ENCODE measurements at places on chromosomes 16 and 17.
A peak's percentile ranks its signal among the peaks of the same experiment; 100 is the strongest.

DNA sequence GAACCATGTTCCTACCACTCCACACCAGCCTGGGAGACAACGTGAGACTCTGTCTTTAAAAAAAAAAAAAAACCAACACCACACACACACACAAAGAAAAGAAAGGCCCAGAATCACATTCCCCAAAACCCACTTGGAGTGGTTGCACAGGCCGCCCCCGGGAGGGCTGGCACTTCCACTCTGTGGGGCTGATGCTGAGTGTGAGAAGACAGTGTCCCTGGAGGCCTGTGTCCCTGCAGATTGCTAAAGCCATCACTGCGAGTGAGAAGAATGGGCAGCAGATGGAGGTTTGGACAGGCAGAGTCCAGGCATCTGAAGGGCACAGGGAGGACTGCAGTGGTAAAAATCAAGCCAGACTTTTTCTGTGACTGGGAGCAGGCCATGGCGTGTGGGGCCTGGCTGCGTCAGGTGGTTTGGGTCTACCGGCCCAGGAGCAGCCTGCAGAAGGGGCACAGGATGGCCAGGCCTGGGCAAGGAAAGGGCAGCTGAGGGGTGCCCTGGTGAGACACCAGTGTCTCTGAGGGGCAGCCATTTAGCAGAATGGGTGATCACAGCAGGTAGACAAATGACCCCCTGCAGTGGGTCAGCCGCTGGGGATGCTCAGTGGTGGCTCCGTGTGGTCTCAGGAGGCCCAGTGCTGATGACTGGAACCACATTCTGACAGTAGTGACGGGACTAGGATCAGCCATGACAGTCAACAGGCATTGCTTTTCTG, 13.1 kb downstream of the CTRB2 start:
- DNase-seq: no peak

DNA sequence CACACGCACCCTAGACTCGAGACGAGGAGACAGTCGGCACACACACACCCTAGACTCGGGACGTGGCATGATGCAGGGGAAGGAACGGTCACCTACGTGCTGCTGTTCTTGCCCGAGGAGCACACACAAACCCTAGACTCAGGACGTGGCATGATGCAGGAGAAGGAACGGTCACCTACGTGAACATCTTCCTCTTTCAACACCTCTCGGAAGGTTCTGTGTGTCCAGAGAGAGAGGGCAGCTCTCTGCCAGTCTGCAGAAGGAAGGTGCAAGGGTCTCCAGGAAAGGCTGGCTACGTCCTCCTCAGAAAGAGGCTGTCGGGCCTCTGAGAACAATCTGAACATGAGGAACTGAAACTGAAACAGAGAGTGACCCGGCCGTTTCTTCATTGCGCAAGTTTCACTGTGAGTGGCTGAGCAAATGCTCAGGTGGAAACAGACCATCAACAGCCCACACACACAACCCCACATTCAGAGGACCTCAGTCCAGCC, 43.4 kb downstream of the ZNF276 start:
- no peak for DNase-seq

GRCh38 chr17:78525511-78526160, 51.6 kb downstream of the DNAH17 start:
- no peak for DNase-seq

DNA sequence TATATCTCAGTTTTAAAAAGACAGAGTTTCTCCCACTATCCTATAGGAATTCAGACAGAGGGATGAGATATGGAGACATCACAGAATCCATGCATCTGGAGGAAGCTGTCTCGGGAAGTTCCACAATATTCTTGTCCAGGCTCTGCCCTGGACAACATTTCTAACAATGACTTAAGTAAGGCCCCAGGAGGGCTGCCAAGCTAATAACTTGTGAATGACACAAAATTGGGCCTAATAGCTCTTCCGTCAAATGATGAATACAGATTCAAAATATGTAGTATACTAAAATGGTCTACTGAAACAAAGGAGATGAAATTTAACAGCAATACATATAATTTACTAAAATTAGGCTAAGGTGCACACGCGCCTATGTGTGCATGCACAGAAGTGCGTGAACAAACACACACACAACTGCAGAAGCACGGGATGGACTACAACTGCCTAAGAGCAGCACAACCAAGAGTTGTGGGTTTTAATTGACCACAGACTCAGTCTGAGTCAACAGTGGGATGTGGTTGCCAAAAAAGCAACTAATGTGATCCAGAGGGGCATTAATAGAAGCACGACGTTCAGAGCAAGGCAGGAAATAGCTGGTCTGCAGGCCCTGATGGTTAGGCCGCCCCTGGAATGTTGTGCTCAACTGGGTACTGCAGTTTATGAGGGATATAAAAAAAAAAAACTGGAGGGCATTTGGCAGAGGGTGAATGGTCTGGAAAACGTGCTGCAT, 26.3 kb upstream of the HS3ST2 start:
- DNase-seq: no peak

DNA sequence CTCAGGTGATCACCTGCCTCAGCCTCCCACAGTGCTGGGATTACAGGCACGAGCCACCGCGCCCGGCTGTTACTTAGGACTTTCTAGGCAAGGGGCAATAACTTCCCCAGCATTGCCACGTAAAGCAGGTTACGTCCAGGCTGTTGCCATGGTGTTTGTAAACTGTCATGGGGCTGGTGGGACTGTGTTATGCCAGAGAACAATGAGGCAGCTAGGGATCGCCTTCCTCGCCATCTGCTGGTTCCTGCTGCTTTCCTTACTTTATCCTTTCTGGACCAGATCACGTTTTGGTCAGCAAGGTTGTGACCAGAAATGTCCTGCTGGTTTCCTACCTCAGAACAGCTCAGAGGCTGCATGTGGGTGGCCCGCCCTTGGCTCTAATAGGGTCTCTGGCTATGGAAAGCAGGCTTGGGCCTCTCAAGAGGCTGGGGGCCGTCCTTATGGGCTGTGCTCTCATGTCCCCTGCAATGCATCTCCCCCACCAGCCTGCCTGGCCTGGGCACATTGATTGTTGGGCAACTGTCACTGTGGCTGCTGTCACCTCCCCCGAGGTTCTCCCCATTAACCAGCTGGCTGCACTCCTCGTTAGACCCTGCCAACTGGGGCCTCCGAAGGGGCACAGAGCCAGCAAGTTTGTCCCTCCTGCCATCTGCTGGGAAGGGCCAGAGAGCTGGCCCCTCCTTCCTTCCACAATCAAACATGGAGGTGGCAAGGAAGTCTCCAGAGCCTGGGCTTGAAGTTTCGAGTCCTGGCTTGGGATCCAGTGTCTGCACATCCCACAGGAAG, 28.2 kb upstream of the ZC3H18 start:
- DNase-seq: no peak

DNA sequence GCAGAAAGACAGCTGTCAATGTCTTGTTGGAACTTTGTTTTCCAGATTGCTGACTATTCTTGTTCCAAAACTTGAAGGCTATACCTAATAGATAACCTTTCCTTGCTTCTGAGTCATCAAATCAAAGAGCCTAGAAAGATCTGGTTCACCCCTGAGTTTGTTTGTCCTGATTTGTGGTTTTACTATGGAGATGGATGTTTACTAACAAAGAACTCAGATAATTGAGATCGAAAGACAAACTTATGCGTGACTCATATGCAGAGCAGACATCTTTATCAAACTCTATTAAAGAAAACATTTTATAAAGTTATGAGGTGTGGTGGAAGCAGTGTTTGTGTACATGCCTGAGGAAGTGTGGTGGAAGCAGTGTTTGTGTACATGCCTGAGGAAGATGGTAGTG, 311.1 kb upstream of the TBX2 start:
- DNase-seq: no peak

- no peak for DNase-seq
Observed at GRCh38 chr17:48818361-48818841, 1.4 kb upstream of the TTLL6 start.

DNA sequence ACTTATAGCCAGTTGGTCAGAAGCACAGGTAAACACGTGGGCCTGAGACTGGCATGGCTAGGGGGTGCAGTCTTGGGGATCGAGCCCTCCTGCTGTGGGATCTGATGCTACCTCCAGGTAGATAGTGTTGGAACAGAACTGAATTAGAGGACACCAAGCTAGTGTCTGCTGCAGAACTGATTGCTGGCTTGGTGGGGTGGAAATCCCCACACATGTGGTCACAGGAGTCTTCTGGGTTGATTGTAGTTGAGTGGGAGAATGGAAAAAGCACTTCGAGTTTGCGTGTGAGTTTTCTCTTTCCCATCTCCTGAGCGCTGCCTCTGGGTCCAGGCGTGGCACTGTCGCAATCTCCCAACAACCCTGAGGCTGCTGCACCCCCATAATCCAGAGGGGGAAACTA, 8.0 kb upstream of the SPATA32 start:
- DNase-seq: no peak

- DNase-seq: no peak
Observed at GRCh38 chr16:81574168-81574567, 129.6 kb downstream of the CMIP start.

GRCh38 chr17:18990331-18990730, 14.2 kb downstream of the FAM83G start:
- DNase-seq: no peak

GRCh38 chr16:5865236-5865635, 767.6 kb upstream of the EEF2KMT start:
- DNase-seq: no peak

DNA sequence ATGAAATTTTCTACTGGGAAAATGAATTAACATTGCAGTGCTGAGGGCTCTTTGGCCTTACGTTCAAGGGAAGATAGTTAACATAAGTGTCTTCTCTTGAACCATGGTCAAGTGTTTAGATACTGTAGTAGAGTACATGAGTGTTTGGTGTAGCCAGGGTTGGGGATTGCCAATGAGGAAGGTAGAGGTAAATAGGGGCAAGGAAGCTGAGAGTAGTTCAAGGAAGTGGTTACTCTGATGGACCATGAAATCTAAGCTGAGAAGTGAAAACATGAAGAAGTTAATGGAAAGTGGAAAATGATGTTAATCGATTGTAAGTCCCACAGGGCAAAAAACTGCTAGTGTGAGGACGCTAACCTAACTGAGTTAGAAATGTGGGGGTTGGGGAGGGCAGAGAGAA, 249.6 kb upstream of the AXIN2 start:
- no peak for DNase-seq

GRCh38 chr17:44346064-44346844, 1.2 kb downstream of the GRN start:
- no peak for DNase-seq

- no peak for DNase-seq
Observed at GRCh38 chr17:13885953-13886889, 183.1 kb upstream of the COX10 start.

DNA sequence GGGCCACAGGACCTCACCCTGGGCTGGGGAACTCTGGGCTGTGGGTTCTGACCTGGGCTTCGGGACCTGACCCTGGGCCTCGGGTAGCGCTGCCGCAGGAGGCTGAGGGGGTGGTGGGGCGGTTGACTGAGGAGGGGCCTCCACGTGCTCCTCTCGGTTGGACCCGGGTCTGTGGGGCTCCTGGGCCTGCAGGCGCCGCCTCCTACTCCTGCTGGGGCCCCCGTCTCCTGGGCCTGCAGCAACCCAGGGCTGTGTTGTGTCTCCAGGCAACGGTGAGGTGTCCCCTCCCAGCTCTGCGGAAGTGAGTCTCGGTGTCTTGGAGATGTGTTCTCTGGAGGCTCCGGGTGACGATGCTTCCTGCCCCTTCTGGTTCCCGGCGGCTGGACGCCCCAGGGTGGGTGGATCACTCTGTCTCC, 41.5 kb upstream of the GNG13 start:
- no peak for DNase-seq

DNA sequence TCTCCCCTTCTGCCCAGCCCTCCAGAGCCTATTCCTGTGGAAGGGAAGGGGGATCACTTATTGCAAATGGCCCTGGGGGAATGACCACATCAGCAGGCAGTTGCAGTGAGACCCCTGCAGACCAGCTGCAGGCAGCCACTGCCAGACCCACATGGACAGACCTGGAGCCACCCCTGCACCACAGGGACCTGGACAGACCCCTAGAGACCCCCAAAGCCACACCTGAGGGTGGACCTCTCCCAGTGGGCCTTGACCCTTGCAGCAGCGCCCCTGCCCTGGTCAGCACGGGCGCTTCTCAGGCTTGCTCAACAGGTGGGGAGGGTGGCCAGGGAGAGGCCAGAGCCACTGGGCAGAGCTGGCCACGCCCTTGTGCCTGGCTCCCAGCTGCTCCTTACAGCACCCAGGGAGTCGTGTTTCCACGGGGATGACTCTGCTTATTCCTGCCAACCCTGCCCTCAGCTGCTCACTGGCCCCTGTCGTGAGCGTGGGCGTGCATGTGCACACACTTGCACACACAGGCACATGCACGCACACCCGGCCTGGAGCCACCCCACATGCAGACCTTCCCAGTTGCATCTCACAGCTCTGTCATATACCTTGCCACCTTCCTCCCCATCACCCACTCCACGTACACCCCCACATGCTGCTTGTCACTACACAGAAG, 1.3 kb upstream of the SCN4A start:
- DNase-seq: no peak

GRCh38 chr16:30472328-30472942, at the start of gene ITGAL:
ITGAL (plus strand) TSS chr16:30472742; CDS start chr16:30472838, 96 bp downstream.
- DNase-seq: no peak

GRCh38 chr16:89711601-89712273, 9.0 kb downstream of the VPS9D1 start:
- peak; percentile 36 for DNase-seq

GRCh38 chr17:55117164-55117563, 147.6 kb upstream of the HLF start:
- DNase-seq: no peak

- no peak for DNase-seq
Observed at GRCh38 chr17:27360507-27360906, 66.6 kb downstream of the WSB1 start.

GRCh38 chr16:3094289-3095027, 4.6 kb downstream of the ZSCAN10 start:
- no peak for DNase-seq

GRCh38 chr17:497241-498034, 144.8 kb upstream of the RPH3AL start:
- no peak for DNase-seq

DNA sequence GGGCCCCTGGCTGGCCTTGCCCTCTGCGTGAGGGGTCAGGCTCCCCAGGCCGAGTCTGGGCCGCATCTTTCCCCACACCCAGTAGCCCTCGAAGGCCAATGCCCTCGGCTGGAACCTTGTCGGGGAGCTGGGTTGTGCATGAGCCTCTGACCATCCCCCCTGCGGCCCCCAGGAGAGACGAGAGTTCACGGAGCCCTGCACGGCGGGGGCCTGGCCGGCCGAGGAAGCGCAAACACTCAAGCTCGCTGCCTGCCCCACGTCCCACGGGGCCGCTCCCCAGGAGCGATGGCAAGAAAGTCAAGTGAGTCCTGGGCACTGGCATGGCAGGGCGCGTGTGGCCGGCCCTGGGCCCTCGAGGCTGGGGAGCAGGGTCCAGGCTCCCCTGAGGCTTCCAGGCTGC, 57.3 kb downstream of the BAHCC1 start:
- DNase-seq: no peak
